ENCODE measurements at places on chromosomes 11 and 22. TPM values are rescaled to one million over a fixed set of nuclear protein-coding genes. Genes with fewer than 3 reads are reported as not detected.

DNA sequence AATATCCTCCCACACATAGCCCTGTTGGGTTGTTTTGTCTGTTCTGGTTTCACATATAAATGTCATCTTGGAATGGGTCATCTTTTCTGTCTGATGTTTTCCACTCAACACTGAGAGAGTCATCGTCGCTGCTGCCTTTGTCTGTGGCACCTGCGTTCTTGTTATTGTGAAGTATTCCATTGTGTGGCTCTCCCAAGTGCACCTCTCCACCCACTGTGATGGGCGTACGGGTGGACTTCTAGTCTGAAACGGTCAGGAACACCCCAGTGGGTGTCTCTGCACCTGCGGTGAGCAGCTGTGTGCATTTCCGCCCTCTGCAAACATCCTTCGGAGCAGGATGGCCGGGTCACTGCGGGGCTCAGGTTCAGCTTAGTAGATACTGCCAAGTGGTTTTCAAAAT is 34.5 kb upstream of the RTL6 start:
- no peak for DNase-seq

- no peak for DNase-seq
These were observed 37.0 kb upstream of the KIRREL3 start for GRCh38 chr11:127037596-127037995.

GRCh38 chr22:23689414-23689813 is 1.4 kb upstream of the RGL4 start:
- DNase-seq, result no peak

GRCh38 chr11:71450939-71451338 is 2.1 kb upstream of the NADSYN1 start:
- DNase-seq, result no peak

GRCh38 chr11:55658608-55659007 is 3.4 kb upstream of the OR4C6 start:
- DNase-seq, result no peak

DNA sequence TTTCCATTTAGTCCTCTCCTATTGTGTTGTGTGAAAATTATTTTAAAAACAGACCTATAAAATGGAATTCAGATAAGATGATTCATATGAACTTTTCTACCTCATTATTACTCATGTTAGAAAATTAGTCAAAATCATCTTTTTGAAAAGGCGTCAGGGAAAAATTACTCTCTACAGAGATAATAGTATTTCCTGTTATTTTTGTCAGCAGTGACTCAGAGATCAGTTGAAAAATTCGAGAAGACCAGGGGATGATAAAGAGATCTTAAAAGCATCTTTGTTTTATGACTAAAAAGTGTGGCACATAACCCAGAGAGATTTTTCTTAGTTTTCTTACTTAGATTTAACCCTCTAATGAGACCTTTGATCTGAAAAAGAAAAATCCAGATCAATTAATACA is 157.9 kb upstream of the CARD18 start:
- no peak for DNase-seq

GRCh38 chr11:20360650-20361049 is 2.9 kb upstream of the HTATIP2 start:
- DNase-seq, result no peak

DNA sequence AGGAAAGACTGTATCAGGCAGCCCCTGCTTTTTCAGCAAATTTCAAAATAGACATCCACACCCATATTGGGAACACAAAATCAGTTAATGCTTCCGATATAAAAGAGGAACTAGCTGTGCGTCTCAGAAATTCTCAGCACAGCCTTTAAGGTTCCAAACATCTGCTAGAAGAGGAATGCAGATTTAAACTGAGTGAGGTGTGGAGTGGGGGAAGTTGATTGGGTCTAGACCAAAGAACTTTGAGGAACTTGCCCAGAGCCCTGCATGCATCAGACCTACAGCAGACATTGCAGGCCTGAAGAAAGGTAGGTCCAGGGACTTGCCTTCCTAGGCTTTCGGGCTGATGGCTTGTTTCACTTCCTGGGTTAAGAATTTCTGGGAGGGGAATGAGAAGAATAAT is at the start of gene MS4A4A:
MS4A4A (plus strand) TSS at position 255 of the 400 bp plus-strand sequence; CDS start at position 265, 10 bp downstream.
- DNase-seq, result no peak

DNA sequence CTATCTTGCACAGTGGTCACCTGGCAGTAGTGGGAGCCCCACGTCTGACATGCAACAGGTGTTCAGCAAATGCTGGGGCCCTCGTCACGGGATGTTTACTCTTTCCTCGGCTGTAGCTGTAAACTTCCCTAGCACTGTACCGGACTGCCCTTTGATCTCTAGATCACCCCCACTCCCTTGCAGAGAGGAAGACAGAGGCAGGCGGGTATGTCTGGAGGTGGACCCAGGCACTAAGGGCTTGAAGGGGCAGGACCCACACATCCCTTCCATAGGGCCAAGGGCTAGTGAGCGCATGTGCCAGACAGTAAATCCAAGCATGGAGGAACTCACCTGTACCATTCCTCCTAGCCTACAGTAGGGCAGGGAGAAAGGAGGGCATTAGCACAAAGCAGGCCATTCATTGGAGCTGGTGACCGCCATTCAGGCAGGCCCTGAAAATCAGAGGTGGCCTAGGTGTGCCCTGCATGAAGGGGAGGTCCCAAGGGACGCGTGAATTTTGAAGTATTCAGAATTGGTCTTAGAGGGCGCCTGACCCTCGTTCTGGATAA is 1.9 kb upstream of the SMTN start:
- DNase-seq, result no peak

- no peak for DNase-seq
These were observed 202.0 kb downstream of the PGR start for GRCh38 chr11:100927579-100927978.

- DNase-seq, result no peak
These were observed 54.0 kb upstream of the GCAT start for GRCh38 chr22:37753746-37754145.

DNA sequence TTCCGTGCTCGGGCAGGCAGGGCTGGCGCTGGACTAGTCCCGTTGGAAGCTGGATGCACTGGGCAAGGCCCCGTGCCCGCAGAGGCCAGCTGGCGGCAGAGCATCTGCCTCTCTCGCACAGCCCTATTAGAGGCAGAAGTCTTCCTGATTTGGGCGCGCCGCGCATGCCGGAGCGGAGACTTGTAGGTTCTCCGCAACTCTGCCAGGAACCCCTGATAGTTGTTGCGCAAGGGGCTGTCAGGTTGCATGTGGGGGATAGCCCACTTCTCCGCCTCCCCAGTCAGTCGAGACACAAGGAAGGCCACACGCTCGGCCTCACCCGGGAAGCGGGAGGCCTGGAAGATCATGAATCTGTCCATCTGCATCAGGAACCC is 1.2 kb downstream of the RTL6 start:
- DNase-seq, result no peak

DNA sequence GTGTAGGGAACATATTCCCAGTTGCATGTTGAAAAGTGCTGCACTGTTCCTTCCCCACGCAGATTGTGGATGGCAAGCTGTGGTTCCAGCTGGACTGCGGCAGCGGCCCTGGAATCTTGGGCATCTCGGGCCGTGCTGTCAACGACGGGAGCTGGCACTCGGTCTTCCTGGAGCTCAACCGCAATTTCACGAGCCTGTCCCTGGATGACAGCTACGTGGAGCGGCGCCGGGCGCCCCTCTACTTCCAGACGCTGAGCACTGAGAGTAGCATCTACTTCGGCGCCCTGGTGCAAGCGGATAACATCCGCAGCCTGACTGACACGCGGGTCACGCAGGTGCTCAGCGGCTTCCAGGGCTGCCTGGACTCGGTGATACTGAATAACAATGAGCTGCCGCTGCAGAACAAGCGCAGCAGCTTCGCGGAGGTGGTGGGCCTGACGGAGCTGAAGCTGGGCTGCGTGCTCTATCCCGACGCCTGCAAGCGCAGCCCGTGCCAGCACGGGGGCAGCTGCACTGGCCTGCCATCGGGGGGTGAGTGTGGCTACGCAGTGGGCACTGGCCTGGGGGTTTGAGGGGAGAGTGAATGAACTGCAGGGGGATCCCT is 102.7 kb upstream of the MTNR1B start:
- no peak for DNase-seq

DNA sequence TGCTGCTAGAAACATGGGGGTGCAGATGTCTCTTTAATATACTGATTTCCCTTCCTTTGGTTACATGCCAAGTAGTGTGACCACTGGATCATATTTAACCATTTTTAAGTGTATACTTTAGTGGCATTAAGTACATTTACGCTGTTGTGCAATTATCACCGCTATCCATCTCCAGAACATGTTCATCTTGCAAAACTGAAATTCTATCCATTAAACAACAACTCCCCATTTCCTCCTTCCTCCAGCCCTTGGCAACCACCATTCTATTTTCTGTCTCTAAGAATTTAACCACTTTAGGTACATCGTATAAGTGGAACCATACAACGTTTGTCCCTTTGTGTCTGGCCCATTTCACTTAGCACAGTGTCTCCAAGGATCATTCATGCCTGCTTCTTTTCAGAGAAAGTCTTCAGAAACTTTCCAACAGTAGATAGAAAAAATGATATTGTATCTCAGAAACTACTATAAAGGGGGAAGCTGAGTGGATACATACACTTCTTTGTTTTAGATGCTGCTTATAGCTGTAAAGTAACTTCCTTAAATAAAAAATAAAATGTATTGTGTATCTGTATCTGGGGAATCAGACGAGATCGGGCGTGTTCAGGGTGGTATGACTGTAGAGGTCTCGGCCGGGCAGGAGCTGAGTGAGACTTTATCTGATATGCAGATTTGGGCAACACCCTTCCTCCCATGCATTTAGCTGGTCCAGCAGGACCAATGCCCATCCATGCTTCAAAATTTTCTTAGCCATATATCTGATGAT is 44.6 kb upstream of the ZBED5 start:
- DNase-seq, result no peak

DNA sequence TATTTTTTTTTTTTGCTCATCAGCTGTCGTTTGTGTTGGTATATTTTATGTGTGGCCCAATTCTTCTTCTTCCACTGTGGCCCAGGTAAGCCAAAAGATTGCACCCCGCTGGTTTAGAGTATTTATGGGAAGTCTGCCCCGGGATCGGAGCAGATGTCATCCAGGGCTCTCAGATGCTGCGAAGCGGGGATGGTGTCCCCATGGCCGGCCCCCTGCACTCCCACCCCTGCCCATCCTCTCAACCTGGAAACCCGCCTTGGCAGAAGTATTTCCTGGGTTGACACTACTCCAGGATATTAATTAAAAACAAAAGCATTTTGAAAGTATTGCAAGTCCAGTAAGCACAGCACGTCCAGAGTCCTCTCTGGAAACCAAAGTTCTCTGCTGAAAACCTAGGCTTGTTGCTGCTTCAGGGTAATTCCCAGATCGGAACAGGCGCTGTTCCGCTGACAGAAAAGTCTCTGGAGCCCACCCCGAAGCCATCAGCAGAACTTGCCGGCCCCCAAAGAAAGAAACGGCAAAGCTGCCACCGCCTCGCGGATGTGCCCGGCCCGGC is 833 bp downstream of the SCUBE2 start:
- DNase-seq, result no peak

DNA sequence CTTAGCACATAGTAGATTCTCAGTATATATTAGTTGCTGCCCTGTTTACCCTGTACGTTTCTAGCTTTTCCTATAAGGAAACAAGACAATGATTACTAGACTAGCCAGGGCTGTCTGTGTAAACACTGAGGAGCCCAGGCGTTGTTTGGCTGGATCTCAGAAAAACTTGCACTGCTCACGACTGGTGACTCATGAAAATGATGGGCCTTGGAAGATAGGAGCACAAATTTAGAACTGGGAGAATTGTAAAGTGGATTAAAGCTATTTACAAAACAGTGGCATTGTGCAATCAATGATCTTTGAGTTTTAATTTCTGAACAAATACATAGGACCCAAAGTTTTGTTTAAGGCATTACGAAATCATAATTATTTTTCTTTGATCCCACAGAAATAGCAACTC is 276.9 kb downstream of the FAM76B start:
- no peak for DNase-seq

- DNase-seq, result no peak
These were observed 20.0 kb downstream of the CYP2R1 start for GRCh38 chr11:14872032-14872431.

DNA sequence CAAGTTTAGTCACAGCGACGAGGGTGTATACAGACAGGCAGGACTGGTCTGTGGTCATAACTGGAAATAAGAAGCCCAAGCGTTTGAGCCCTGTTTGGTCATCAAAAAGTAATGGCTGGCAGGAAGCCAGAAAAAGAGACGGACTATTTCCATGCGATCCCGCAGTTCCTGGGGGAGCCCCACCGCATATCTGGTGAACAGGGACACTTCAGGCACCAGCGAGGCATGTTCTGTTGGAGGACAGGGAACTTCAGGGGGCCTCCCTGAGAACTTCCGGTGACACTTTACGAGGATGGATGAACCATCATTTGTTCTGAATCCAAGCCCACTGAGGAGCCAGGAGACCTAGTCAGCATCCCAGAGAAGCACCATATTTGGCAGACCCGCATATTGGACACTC is 29.7 kb upstream of the TRIM29 start:
- DNase-seq, result no peak

GRCh38 chr11:124895471-124895971 is 2.1 kb downstream of the ROBO4 start:
- DNase-seq, result no peak

- DNase-seq, result no peak
These were observed 93.2 kb upstream of the RTL6 start for GRCh38 chr22:44591146-44591790.

- no peak for DNase-seq
These were observed 26.9 kb upstream of the USP47 start for GRCh38 chr11:11814614-11815452.

GRCh38 chr11:78731027-78731426 is 156.4 kb upstream of the NARS2 start:
- no peak for DNase-seq

DNA sequence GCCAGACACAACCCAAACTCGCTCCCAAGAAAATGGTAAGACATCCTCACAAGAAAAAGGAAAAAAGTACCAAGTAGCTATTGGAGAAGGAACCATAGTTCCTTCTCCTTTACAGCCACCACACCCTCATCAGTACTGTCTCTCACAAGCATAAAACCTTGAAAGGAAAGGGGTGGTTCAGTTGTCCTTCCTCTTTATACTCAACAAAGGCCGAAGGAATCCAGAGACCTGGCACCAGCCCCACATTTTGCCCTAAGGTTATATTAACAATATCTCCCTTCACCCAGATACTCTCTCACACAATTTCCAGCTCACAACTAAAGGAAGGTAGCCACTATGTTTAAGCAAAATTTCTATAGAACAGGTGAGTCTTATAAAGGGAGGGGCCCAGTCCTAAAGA is 8.5 kb downstream of the FHIP1B start:
- DNase-seq, result no peak

The SAC3D1 gene
- total RNA-seq, result 11.2 TPM

The OR8D4 gene
- not detected for total RNA-seq

The F2 gene
- 0.14 TPM for total RNA-seq

The PDGFB gene
- 1.6 TPM for total RNA-seq

The VSIG2 gene
- 0.14 TPM for total RNA-seq

The LMO2 gene
- 9.4 TPM for total RNA-seq

The DEPDC7 gene
- 3.2 TPM for total RNA-seq

Data from thymus (tissue), 14 donors.